Activated CD4-positive, CD25-positive, alpha-beta regulatory T cell treated with anti-CD3 and anti-CD28 coated beads, Interleukin-2, amount 50 U/mL, for 24 hours (primary cell): ENCODE measurements at places on chromosomes 1 and 21.

DNA sequence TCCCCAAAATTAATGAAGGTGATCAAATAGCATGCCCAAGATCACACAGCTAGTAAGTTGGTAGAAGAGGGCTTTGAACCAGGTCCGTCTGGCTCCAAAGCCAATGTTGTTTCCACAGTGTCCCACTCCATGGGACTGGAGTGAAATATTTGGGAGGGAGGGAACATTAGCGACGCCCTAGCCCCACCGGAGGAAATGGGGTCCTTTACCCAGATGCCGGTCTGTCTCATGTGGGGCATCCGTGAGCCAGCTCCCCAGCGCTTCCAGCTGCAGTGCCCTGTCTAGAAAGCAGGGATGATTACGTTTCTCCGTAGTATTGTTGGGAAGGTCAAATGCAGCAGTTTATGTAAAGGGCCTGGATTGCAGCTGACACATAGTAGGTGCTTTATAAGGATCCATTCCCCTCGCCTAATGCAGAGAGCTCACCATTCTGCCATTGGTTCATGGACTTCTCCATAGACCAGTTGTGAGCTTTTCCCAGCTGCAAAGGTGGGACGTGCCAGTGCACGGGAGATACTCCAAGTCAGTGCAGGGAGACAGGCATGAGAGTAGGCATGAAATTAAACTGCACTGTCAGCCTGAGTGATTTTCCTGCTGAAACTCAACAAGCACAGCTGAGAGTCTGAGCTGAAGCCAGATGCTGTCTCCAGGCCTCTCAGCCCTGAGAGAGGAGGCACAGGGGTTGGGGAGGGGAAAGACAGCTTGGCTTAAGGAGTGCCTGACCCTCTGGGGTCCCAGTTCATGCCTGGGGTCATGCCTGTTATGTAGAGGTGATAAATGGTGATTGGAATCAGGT, 24.7 kb downstream of the QSOX1 start:
- no peak for ATAC-seq

GRCh38 chr1:119380304-119380703, 11.7 kb downstream of the HAO2 start:
- ATAC-seq = no peak

DNA sequence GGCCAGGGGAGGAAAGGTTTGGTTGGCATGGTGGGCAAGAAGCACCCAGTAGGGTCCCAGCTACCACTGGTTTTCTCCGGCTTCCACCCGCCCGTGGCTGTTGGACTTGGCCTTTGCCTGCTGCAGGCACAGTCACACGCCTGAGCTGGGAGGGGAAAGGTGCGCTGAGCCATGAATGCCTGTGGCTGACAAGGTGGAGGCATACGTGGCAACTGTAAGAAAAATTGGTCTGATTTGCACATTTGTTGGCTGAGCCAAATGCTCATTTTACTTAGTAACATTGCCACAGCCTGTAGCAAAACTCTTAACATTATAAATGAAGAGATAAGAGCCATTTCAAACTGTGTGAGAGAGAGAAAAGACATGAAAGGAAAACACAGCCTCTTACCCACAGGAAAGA, 191.6 kb downstream of the PTPRC start:
- ATAC-seq = no peak

DNA sequence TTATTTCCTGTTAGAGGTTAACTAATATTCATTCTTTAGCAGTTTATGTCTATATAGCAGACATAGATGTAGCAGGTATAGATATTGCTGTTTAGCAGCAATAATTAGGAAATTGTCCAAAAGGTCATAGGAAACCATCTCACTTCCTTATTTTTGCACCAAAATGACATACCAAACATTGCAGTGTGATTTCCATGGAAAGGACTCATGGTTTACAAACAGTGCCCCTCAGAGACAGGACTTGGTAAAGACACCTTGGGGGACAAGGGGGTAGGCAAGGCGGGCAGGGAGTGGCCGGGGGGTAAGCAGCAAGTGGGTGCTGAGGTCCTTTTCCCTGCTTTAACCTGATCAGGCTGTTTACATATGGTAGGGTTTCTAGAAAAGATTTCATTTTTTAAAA, 30.5 kb downstream of the BATF3 start:
- ATAC-seq = no peak

- ATAC-seq = no peak
Measured at GRCh38 chr1:59669752-59670312, 144.9 kb upstream of the HOOK1 start.

DNA sequence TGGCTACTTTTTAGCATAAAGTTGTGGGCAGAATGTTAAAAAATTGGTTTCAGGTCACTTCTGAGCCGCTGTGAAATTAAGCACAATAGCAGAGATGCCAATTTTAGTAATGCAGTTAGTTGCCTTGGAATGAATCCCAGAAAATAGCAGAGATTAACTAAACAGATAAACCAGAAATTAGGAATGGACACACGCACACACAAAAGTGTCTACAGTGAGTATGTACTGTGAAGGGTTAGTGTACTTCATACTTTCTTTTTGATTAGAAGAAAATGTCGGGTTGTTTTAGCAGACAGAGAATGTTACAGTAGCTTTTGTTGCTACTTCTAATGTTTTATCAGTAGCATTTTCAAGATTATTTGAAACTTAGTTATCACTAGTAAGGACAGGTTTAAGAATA, 106.7 kb downstream of the LEPR start:
- ATAC-seq = no peak

DNA sequence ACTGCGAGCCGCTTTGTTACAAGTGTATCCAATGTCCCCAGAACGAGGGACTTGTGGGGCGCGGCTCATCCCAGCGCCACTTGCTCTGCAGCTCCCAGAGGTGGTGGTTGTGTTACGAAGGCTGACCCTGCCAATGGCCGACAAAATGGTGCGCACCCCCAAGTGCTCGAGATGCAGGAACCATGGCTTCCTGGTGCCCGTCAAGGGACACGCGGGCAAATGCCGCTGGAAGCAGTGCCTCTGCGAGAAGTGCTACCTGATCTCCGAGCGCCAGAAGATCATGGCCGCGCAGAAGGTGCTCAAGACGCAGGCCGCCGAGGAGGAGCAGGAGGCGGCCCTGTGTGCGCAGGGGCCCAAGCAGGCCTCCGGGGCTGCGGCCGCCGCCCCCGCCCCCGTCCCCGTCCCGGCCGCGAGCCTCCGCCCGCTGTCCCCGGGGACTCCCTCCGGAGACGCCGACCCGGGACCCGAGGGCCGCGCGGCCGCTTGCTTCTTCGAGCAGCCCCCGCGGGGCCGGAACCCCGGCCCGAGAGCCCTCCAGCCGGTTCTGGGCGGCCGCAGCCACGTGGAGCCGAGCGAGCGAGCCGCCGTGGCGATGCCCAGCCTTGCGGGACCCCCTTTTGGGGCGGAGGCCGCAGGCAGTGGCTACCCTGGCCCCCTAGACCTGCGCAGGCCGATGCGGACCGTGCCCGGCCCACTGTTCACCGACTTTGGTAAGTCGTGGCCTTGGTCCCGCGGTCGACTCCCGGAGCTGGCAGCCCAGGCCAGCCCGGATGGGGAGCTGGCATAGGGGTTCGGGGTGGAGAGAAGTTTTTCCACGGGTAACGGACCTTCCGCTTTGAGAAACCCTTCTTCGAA, at the start of gene DMRTB1:
DMRTB1 (plus strand) TSS at position 79 of the 855 bp plus-strand sequence; CDS start at position 134, 55 bp downstream.
- no peak for ATAC-seq

- ATAC-seq = no peak
Measured at GRCh38 chr1:95951371-95952102, 717.5 kb downstream of the RWDD3 start.
